NCI-H1930 (cell line): ENCODE measurements at places on chromosomes 7 and 10.
A peak's percentile ranks its signal among the peaks of the same experiment; 100 is the strongest.

GRCh38 chr10:4643471-4643870, 182.5 kb upstream of the AKR1E2 start:
- no peak for DNase-seq

GRCh38 chr10:103983367-103983911, 16.5 kb downstream of the SLK start:
- DNase-seq, result no peak

DNA sequence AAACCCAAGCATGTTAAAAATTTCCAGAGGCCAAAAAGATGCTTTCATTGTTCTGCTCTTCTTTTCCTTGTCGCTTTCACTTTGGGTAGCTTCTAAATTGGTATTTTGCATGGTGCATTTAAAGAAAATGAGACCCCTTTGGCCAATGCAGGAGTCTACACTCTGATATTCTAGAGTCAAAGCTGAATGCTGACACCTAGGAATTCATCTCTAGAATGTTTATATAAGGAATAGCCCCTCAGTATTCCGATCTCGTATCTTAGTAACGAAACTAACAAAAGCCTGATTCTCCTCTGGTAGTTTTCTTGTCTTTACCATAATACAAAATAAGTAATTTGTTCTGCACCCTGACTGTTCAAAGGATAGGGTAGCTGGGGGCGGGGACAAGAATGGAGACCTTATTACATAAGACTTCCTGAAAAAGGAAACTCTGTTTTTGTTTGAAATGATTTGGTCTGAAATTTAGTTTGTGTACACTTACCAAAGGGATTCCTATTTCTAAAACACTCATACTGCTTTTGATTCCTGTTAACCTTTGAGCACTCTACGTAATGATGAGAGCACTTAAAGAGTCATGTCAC, 17.1 kb downstream of the IKZF1 start:
- DNase-seq, result no peak

DNA sequence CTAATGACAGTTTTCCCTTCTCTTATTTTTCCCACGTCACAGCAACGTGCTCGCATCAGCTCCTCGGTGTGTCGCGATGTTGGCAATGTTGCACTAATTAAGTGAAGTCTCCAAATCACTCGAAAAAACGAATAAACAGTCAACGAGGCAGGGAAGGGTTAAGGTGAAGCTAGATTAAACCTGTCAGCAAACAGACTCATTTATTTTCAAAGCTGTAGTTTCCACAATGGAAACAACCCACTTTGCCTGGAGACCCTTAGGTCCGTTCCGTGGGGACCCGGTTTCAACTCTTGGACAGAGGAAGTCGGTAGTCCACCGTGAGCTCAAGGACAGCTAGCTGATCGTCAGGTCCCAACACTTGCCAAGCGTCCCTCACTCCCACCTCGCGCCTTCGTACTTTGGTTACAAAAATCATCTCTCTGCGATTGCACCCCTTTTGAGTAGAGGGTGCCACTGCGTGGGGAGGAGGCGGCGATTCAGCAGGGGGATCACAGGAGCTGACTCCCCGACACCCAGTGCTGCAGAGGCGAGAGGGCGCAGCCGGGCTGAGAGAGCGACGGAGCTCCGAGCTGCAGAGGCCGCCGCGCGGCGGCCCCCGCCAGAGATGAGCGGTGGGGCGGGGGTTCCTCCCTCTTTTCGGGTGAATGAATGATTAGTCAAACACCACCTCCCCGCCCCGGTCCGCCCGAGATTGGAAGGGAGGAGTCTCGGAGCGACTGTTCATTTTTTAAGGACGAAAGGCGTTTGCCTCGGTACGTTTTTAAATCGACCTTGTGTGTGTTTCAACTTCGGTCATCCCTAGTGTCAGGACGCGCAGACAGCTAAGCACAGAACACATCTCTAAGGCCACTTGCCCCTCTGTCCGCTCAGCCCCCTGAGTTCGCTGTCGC, 1.3 kb upstream of the BMPER start:
- DNase-seq, result peak; percentile 3

- DNase-seq, result no peak
These were observed 51.0 kb downstream of the VWA2 start for GRCh38 chr10:114290038-114290437.

GRCh38 chr7:121267612-121268011, 61.2 kb upstream of the WNT16 start:
- DNase-seq, result no peak

GRCh38 chr10:82581940-82582339, 706.9 kb downstream of the NRG3 start:
- DNase-seq, result no peak

- DNase-seq, result no peak
These were observed 143.0 kb downstream of the NEURL1 start for GRCh38 chr10:103636492-103636891.

- DNase-seq, result no peak
These were observed 102.9 kb downstream of the PFKFB3 start for GRCh38 chr10:6305401-6306321.

DNA sequence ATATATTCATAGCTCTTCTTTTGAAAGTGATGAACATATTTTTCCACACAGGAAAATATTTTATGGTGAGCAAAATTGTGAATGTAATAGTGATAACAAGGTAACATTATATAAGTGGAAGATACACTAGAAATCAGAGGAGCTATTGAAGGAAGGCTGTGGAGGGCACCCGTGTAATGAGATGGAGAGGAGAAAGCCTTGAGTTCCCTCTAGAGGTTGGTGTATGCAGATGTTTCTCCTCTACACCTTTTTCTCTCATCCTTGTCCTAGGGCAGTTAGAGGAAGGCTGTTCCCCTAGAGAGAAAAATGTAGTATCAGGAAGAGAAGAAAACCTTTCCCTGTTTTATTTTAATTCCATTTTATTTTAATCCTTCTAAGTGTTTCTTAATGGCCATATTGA, 54.6 kb upstream of the NRG3 start:
- DNase-seq, result no peak

GRCh38 chr7:38129579-38129978, 48.5 kb upstream of the STARD3NL start:
- DNase-seq, result no peak

GRCh38 chr10:88113232-88113631, 249.8 kb downstream of the PTEN start:
- no peak for DNase-seq

DNA sequence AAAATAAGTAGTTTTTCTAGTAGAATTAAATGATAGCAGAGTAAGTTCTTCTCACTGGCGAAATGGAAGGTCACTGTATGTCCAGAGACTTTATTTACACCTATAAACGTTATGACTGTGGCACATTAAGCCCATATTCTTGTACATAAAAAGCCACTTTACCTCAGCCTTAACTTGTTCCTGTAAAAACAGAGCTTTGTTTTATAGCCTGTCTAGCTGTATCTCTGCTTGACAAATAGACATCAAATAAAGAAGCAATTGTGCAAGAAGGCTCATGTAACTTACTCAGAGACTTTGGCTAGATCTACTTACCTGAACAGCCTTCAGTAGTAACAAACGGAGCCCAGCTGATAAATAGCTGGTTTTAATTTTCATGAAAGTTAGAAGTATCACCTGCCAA, 324.1 kb upstream of the BMPER start:
- no peak for DNase-seq

DNA sequence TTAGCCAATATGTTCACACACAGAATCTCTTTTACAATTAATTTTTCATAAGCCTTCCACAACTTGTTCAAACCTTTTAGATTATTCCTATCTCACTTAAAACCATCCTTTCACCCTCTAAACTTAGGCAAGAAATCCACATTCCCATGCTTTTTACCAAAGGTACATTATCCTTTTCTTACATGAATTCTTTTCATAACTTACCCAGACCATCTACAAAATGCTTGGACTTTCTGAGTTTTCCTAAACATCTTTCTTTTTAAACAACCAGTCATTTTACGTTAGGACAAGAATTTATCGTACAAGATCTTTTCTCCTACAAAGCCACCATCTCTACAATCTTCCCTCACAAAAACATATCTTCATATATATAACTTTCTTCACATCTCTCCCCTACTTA, 18.8 kb upstream of the GARS1 start:
- no peak for DNase-seq

DNA sequence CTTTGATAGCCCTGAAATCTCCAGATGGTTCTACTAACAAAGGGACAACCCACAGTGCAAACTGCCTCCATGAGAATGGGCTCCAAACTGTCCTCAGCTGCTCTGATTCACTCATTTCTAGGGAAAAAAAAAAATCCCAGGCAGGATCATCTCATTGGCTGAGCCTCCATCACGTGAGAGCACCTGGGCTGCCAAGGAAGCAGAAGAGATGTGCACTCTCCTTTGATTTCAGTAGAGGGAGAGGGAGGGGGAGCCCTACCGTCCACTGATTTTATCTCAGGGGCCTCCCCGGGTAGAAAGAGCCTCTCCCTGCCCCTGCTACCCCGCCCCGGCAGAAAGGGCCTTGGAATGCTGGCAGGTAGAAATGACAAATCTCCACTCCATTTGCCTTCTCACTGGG, 725.4 kb downstream of the PHTF2 start:
- DNase-seq, result no peak

GRCh38 chr10:3136763-3137611, 35.6 kb downstream of the PITRM1 start:
- no peak for DNase-seq

- DNase-seq, result no peak
These were observed 27.9 kb downstream of the FGFR2 start for GRCh38 chr10:121570315-121570714.

GRCh38 chr10:124742413-124743190, 1.6 kb downstream of the FAM53B start:
- DNase-seq, result peak; percentile 4

- no peak for DNase-seq
These were observed 20.5 kb upstream of the FAM13C start for GRCh38 chr10:59382831-59383295.

DNA sequence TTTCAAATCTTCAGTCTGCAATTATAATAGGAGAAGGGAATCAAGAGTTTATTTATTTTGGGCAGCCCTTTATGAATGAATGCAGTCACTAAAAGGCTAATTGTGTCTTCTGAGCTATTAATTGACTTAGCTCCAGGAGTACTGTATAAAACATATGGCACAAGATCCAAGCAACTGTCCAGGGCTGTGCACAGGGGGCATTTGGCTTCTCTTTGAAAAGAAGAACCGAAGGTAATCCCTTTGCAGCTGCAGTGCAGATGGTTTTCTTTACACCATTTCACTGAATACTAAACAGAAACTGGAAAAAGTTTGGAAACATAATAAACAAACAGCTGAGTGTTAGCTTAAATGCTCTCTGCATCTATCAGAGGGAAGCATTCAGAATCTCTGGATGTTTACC, 282.6 kb upstream of the LRRN3 start:
- no peak for DNase-seq

GRCh38 chr7:12518920-12519681, 51.4 kb upstream of the SCIN start:
- DNase-seq, result no peak

GRCh38 chr10:56596257-56596656, 235.2 kb upstream of the ZWINT start:
- no peak for DNase-seq

DNA sequence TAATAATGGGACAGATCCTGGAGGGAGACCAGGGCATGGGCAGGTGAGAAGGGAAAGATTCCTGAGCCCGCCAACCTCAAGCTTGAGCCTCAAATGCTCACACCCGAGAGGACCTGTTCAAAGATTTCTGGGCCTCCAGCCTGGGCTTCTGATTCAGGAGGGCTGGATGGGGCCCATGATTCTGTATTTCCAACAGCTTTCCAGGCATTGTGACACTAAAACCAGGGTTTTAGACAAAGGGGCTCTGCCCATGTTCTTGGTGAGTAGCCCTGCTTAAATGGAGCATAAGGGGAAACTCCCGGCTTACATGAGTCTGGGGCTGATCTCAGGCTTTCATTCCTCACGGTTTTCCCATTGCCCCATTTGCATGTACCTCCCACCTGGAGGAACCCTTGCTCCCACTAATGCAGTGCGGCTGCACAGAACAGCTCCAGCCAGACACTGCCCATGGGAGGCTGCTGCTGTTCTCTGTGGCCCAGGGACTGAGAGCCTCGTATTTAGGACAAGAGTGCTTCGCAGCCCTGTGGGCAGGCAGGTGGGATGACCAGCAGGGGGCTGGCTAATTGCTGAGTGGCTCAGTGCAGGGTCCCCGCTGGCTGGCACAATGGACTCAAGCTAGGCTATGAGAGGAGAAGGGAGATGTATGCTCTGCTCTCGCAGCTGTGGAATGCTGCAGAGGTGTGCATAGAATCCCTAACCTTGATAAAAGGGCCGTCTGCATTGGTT, 135.3 kb upstream of the COBL start:
- DNase-seq, result no peak

DNA sequence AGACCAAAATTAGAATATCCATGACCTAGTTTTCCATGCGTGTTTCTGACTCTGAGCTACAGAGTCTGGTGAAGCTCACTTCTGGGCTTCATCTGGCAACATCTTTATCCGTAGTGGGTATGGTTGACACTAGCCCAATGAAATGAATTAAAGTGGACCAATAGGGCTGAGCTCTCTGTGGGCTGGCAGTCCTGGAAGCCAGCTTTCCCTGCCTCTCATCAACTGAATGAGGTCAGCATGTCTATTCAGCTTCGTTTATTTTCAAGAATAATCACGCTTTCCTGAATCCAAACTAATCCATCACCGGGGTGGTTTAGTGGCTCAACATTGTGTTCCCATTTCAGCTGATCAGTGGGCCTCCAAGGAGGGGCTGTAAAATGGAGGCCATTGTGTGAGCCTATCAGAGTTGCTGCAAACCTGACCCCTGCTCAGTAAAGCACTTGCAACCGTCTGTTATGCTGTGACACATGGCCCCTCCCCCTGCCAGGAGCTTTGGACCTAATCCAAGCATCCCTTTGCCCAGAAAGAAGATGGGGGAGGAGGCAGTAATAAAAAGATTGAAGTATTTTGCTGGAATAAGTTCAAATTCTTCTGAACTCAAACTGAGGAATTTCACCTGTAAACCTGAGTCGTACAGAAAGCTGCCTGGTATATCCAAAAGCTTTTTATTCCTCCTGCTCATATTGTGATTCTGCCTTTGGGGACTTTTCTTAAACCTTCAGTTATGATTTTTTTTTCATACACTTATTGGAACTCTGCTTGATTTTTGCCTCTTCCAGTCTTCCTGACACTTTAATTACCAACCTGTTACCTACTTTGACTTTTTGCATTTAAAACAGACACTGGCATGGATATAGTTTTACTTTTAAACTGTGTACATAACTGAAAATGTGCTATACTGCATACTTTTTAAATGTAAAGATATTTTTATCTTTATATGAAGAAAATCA, 35.5 kb downstream of the CAV1 start:
- DNase-seq, result no peak

GRCh38 chr7:36131499-36131898, 21.6 kb upstream of the EEPD1 start:
- no peak for DNase-seq

DNA sequence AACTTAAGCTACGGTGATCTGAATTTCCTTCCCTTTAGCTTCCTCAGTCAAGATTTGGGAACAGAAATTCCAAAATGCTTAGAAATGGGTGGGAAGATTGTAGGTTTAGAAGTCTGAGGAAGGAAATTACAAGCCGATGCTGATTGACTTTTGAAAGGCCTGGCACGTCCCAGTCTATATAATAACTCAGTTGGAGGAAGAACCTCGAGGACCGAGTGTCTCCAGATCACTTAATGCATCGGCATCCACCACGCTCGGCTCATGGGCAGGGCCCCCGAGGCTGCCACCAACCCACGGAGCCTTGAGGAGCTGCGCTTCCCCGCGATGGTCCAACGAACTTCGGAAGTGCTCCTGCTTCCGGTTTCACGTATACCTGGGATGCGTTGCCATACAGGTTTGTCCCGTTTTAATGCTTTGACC, 10.4 kb upstream of the SP8 start:
- DNase-seq, result no peak

GRCh38 chr7:115678086-115678982, 352.2 kb downstream of the TFEC start:
- DNase-seq, result no peak
